Osteoblast (primary cell): ENCODE measurements at places on chromosomes 16 and 17. TPM values are rescaled to one million over a fixed set of nuclear protein-coding genes. Genes with fewer than 3 reads are reported as not detected.

GRCh38 chr16:89572485-89573205 lies 2.9 kb upstream of the CPNE7 start:
- no peak for DNase-seq

DNA sequence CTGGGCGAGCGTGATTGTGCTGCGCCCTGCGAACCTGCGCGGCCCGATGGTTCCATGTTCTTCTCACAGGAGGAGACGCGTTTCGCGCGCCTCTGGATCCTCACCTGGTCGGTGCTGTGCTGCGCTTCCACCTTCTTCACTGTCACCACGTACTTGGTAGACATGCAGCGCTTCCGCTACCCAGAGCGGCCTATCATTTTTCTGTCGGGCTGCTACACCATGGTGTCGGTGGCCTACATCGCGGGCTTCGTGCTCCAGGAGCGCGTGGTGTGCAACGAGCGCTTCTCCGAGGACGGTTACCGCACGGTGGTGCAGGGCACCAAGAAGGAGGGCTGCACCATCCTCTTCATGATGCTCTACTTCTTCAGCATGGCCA lies 1.0 kb downstream of the FZD2 start:
- no peak for DNase-seq

DNA sequence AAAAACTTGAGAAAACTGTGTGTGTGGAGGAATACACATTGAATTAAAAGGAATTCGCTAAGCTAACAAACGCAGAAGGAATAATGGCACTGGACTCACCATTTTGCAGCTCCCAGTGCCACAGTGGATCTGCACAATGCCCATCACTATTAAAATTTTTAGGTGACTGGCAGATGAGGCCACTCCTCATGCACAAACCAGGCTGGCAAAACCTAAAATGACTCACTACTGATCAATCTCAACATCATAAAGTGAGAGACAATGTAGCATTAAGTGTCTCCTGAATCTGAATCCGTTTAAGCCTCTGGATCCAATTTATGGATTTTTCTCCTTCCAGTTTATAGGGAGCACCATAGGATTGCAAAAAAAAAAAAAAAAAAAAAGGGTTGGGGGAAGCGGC lies 20.6 kb downstream of the MYH10 start:
- no peak for DNase-seq

TPSAB1 gene
- total RNA-seq: not detected in 2 replicates
